Omental fat pad (tissue), 4 donors: ENCODE measurements at places on chromosomes 7 and 10.

DNA sequence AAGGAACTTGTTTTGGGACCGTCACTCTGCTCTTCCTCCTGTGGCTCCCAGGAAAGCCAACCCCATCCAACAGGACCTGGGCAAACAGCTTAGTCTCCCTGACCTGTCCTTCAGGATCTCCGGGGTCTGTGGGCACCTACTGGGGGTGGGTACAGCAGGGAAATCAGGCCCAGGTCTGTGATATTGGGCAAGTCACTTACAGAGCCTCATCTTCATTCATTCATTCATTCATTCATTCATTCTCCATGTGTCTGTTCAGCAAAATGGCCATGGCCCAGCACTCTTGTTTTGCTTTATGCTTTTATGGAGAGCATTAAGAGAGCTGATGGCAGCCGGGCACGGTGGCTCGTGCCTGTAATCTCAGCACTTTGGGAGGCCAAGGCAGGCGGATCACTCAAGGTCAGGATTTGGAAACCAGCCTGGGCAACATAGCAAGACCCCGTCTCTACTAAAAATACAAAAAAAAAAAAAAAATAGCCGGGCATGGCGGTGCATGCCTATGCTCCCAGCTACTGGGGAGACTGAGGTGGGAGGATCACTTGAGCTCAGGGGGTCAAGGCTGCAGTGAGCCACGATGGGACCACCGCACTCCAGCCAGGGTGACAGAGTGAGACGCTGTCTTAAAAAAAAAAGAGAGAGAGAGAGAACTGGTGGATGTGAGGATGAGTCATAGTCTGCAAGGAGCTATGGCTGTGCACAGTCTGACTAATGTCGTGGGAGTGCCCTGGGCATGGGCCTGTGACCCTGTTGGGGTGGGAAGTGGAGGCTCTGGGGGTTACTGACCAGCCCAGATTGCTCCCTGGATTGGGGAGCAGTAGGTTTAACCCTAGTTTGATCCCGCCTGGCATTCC lies 54.3 kb downstream of the CLIP2 start:
- no peak for DNase-seq

DNA sequence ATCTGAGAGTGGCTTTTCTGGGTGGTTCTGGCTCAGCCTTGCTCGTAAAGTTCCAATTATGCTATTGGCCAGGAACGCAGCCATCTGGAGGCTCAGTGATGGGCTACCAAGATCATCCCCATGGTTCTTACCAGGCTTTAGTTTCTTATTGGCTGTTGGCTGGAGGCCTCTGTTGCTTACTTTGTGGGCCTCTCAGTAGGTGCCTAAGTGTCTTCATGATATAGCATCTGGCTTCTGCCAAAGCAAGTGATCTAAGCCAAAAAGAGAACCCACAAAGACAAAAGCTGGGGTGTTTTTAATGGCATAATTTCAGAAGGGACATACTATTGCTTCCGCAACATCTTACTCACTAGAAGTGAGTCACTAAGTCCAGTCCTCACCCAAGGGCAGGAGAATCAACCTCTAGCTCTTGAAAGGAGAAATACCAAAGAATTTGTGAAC lies 132.0 kb upstream of the MDFIC start:
- DNase-seq = no peak

DNA sequence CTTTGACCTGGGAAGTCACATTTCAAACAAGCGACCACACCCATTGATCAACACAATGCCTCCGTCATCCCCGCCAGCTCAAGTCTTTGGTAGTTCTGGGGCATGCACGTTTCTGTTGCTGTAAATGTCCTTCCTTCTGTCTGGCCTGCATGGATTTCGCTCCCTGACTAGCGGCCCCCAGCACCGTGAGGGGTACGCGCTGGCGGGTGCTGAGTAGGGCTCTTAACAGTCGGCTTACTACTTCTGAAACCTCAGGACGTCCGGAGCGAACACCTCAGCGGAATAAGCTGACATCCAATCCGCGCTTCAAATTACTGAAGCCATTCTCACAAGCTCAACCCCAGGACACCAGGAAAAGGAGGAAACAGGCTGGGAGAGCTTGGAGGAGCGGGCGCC lies 505 bp downstream of the NUDCD3 start:
- DNase-seq = no peak

- DNase-seq = peak; percentile 68
Observed at GRCh38 chr10:96830511-96831199, 1.4 kb upstream of the LCOR start.

DNA sequence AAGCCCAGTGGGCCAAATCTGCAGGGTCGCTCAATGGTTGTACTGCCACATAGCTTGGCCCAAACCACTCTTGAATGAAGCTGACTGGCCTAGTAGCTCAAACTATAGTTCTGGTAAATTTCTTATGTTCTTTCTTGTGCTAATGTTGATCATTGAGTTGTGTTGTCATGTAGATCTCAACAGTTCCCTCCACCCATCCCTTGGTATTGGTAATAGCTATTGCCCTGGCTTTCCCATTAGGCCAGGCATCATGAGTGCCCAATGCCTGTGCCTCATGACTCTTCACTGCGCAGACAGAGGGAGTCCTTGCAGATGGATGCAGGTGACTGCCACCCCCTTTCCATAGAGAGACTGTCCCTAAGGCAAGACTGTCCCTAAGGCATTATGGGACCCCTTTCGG lies 988.4 kb downstream of the KCNMA1 start:
- no peak for DNase-seq

GRCh38 chr10:113326160-113327111 lies 226.4 kb upstream of the HABP2 start:
- peak; percentile 78 for DNase-seq

GRCh38 chr7:108735814-108736213 lies 166.1 kb downstream of the DNAJB9 start:
- no peak for DNase-seq

- no peak for DNase-seq
Observed at GRCh38 chr10:86657396-86658011, 3.2 kb downstream of the OPN4 start.

- no peak for DNase-seq
Observed at GRCh38 chr10:101139421-101139911, 8.4 kb downstream of the TLX1 start.

GRCh38 chr7:137873979-137874777 lies 27.4 kb upstream of the DGKI start:
- DNase-seq = no peak

- DNase-seq = no peak
Observed at GRCh38 chr7:45985902-45986301, 64.8 kb upstream of the IGFBP3 start.

GRCh38 chr7:22651534-22652243 lies 75.3 kb upstream of the IL6 start:
- DNase-seq = no peak

DNA sequence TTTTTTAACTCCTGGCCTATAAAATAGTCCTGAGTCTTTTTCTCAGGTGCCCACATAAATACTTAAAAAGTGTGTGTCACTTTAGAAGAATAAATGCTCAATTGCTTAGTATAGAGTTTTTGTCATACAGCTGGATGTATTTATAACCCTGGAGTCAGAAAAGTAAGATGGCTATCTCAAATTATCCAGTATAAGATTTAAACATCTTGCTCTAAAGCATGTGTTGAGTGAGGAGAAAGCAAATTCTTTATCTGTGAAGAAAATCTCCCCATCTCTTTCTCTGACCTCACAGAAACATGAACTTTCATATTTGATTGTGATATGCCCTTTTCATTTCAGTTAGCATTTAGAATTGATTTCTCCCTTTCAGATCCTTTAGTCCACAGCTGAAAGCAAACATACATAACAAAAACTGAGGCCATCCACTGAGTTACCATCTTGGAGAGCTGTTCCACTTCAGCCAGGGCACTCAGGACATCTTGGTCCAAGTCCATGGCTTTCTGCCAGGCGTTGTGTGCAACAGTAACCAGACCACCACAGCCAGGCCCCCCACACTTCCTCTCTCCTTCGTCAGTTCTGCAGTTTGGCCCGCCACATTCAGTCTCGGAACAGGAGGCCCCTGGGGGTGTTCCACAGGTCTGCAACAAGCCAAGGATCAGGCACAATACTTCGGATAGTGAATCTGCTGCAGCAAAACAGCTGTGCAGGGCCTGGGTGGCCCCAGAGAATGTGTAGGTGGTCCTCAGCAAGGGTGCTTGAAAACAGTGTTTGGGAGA lies 40.9 kb downstream of the DLD start:
- no peak for DNase-seq
